ENCODE measurements at places on chromosomes 13 and 19. TPM values are rescaled to one million over a fixed set of nuclear protein-coding genes. Genes with fewer than 3 reads are reported as not detected.
A peak's percentile ranks its signal among the peaks of the same experiment; 100 is the strongest.

The TEKTIP1 gene
- 10.9 TPM for total RNA-seq

DNA sequence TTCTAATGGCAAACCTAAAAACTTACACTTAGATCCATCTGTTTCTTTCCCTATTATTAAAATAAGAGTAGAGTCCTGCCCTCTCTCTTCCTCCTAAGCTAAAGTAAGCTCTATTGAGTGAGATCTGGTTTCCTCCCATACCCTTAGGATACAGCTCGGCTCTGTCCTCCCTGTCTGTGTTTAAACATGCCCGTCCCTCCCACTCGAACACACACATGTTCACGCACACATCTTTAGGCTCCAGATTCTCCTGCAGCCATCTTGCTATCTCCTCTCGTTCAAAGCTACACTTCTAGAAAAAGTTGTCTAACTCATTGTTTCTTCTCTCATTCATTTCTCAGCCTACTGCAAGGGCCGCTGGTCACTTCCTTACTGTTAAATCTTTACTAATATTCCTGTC, 15.1 kb upstream of the CEBPG start:
- H3K4me1 ChIP-seq = no peaks in the 10 kb centered on the region
- no peak overlapping the region for H3K27ac ChIP-seq
- DNase-seq = no peak
- H3K4me3 ChIP-seq = no peak overlapping the region

- DNase-seq = no peak
- peaks cover 5% of the 10 kb centered on the region for H3K36me3 ChIP-seq
- H3K4me1 ChIP-seq = no peaks in the 10 kb centered on the region
- H3K27me3 ChIP-seq = no peaks in the 10 kb centered on the region
- H3K4me3 ChIP-seq = no peak overlapping the region
- no peak overlapping the region for H3K27ac ChIP-seq
Measured at GRCh38 chr13:23876265-23876664, 12.9 kb downstream of the MIPEP start.

GRCh38 chr19:48549380-48549779, 2.6 kb upstream of the SULT2B1 start:
- no peak overlapping the region for H3K4me3 ChIP-seq
- no peak for DNase-seq
- no peaks in the 10 kb centered on the region for H3K36me3 ChIP-seq
- no peak overlapping the region for H3K27ac ChIP-seq
- no peaks in the 10 kb centered on the region for H3K27me3 ChIP-seq

DNA sequence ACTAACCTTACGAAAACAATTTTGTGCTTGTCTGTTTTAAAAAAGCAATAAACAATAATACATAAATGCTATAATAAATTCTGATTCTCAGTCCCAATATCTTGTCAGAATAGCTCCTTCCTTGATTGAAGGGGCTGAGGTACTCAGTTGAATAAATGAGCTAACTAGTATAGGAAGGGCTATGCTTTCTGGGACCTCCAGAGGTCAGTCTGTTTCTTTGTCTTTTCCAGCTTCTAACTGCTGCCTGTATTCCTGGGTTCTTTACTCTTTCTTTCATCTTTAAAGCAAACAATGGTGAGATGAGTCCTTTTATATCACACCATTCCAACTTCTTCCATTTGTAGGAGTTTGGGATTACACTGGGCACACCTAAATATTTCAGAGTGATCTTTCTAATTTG, 1297.0 kb upstream of the ATXN8OS start:
- no peaks in the 10 kb centered on the region for H3K27me3 ChIP-seq
- H3K27ac ChIP-seq = no peak overlapping the region
- no peak overlapping the region for H3K4me3 ChIP-seq
- H3K36me3 ChIP-seq = no peaks in the 10 kb centered on the region
- no peak for DNase-seq
- no peaks in the 10 kb centered on the region for H3K4me1 ChIP-seq

DNA sequence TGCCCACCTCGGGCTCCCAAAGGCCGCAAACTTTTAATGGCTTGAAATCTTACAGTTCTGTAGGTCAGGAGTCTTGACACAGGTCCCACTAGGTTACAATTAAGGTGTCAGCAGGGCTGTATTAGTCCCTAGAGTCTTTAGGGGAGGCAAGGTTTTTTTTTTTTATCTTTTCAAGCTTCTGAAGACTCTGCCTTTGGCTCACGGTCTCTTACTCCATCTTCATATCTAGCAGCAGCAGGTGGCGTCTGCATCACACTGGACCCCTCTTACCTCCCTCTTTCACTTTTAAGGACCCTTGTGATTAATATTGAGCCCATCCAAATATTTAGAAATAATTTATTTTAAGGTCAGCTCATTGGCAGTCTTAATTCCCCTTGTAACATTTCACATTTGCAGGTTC, 11.6 kb downstream of the MIR17HG start:
- no peak for DNase-seq
- no peaks in the 10 kb centered on the region for H3K27me3 ChIP-seq
- no peaks in the 10 kb centered on the region for H3K4me1 ChIP-seq
- H3K4me3 ChIP-seq = no peak overlapping the region

DNA sequence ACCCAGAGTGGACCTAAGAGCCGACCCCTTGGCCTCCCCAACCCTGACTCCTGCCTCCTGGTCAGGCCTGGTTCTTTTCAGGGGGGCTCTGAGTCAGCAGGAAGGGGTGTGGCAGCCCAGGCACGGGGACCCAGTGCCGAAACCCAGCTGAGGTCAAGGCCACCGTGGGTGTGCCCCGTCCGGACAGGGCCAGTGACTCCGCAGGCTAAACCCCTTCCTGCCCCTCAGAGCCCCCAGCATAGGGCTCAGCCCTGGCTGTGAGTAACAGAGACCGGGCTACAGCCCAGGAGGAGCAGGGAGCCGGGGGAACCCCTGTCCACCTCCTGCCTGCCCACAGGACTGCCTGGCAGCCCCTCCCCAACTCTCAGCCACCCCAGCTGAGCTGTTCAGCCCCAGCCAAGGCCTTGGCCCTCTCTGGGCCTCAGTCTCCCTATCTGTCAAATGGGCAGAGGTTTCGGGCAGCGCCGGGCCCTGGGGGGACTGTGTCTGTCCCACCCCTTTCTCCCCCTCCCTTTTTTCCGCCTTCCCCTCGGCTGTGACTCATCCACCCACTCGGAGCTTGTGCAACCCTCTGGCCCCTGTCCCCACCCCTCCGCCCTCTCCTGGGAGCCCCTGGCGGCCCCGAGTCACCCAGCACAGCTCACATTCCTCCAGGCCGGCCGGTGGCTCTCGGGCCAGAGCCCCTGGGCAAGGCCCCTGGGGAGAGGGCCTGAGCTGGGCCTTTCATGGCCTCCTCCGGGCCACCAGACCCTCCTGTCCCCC, 8.6 kb downstream of the ZBTB7A start:
- H3K27me3 ChIP-seq = no peaks in the 10 kb centered on the region
- H3K4me1 ChIP-seq = peaks cover 54% of the 10 kb centered on the region
- peak overlapping the region; percentile 74 for H3K27ac ChIP-seq
- H3K4me3 ChIP-seq = no peak overlapping the region
- peaks cover 23% of the 10 kb centered on the region for H3K36me3 ChIP-seq
- no peak for DNase-seq

GRCh38 chr19:7254590-7254989, 39.6 kb downstream of the INSR start:
- no peak overlapping the region for H3K4me3 ChIP-seq
- H3K27me3 ChIP-seq = no peaks in the 10 kb centered on the region
- H3K36me3 ChIP-seq = no peaks in the 10 kb centered on the region
- H3K27ac ChIP-seq = no peak overlapping the region
- H3K4me1 ChIP-seq = no peaks in the 10 kb centered on the region

- H3K36me3 ChIP-seq = peaks cover 33% of the 10 kb centered on the region
- H3K27me3 ChIP-seq = no peaks in the 10 kb centered on the region
- no peak overlapping the region for H3K27ac ChIP-seq
- no peak overlapping the region for H3K4me3 ChIP-seq
- peaks cover 9% of the 10 kb centered on the region for H3K4me1 ChIP-seq
Measured at GRCh38 chr19:58284199-58284598, 5.4 kb downstream of the ZNF8 start.
